Activated effector memory CD4-positive, alpha-beta T cell treated with Interleukin-2 at 50 U/mL for 16 hours (primary cell): ENCODE measurements at places on chromosomes 1 and 21.

- DNase-seq, result no peak
Measured at GRCh38 chr21:35375115-35375514, 326.0 kb upstream of the RUNX1 start.

GRCh38 chr1:157968508-157968907 lies 24.9 kb upstream of the KIRREL1 start:
- no peak for DNase-seq

DNA sequence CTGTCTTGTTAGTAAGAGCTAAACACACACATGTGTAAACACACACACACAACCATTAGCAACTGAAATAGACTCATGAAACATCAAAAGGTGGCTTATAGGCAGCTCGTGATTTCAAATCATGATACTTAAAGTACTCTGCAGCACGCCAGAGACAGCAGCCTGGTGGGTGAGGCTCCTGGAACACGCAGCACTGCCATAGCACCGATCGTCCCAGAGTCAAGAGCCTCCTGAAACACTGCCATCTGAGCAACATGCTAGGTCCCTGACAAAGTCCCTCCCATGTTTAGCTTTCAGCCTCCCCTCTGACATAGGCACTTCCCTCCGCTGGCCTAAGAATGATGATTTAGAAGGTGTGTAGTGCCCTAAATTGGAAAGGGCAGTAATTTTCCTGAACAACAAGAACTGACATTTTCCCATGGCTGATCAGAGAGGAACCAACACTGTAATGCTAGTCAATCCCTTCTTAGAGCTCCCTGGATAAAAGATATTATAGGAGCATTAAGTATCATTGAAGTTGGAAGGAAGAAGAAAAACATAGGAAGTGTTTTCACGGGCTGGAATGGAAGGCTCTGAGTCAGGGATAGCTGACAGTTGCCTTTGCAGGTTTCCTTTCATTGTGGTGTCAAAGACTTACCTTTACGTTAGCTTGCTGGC lies 14.1 kb upstream of the DPT start:
- DNase-seq, result no peak

DNA sequence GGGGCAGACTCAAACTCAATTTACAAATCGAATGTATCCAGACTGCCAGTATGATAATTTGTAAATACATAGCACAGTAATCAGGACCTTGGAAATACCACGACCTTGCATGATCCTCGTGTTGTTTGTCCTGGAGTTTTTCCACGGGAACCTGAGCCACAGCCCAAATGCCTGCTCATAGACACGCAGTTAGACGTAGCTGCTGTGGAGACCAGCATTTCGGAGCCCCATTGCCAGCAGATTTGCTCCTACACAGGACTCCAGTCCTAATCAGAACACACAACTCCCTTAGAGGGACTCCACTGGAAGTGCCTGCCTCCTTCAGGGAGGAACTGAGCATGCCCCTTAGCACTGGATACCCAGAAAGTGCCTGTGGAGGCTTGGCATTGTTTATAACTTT lies 163.2 kb downstream of the GALNT2 start:
- DNase-seq, result no peak

DNA sequence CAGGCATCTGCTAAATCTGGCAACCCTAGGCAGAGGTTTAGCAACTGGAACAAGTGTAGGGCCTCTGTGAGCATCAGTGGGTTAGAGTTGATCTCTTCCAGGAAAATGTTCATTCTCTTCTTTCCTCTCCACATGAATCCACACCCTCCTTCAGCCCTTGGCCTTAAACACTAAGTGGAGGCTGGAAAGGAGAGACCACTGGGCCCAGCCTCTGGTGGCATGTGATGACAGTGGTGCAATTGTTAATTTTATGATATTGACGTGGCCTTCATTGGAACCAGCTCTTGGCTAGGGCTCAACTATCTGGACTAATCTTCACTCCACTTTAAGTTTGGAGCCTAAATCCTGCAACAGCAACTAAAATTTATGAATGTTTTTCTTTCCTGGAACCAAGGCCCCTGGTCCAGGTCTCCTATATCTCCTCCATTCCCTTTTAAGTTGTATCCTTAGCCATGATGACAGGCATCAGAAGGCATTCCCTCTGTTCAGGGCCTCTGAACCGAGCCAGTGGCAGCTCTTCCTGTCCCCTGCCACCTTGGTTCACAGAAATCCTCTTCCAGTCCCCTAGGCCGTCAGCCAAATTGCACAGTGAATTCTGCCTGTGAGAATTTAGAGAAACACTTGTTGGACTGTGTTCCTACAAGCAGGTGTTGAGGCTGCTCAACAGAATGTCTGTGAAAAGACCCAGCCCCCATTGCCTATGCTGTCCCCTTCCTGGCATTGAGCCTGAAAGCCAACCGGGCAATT lies 132.2 kb downstream of the PSMG1 start:
- no peak for DNase-seq

DNA sequence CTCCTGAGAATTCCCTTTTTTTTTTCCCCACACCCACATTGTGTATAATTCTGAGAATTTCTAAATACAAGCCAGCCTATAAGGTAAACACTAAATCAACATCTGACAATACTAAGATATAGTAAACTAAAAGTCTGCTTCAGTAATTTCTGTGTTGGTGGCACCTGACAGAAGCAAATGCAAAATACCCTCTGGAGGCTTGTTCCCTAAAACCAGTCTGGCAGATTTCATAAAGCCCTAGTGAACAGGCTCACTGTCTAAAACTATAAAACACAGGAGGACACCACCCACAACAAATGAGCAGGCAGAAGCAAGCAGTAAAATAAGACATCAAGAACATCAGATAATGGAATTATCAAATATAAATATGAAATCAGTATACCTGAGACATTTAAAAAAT lies 11.5 kb downstream of the TRIM33 start:
- DNase-seq, result no peak

DNA sequence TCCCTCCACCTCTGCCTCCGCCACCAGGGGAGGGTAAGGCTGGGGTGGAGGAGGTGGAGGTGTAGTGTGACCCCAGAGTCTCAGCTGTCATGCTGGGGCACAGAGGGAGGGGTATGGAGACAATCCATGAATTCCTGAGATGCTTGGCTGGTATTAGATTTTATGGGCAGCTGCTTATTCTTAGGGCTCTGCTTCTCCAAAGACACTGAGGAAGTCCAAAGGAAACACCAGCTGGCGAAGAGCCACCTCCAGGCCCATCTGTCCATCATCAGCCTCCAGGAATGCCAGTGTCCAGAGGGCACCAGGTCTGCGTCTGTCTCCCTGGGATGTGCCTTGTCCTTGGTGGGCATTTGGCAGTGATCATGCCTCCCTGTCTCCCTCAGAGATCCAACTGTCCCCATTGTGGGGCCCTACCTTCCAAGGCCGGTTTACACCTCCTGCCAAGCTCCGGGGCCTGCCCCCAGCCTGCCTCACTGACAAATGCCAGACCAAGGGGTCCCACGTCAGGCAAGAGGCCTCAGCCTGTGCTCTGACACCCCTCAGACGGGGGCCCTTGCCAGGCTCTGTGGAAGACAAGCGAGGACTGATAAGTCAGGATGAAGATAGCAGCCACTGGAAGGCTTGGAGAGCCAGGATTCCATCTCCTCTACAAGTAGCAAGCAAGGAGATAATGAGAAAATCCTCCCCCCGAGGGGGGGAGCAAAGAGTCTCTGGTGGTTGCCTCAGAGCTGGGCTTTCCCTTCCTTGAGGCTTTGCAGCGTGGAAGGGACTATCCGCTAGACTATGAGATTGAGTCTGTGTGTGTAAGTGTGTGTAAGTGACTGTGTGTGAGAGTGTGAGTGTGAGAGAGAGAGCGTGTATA lies 1.6 kb downstream of the TNNI1 start:
- no peak for DNase-seq

DNA sequence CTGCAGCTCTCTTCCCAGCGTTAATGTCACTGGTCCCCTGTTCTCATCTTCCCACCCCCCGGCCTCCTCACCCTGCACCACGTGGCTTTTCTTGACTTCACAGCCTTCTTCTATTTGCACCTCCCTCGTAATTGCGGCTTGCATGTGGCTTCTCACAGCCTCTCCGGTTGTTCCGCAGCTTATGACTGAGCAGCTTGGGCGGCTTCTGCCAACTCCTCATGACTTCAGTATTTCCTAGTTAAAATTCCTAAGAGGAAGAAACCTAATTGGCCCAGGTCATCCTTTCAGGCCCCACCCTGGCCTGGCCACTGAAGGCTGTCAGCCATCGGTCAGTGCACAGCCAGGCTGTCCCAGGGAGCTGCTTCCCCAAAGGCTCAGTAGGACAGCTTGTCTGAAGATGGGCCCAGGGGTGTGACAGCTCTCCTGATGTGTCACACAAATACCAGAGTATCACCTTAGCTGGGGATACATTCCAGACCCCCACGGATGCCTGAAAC lies 8.6 kb upstream of the RERE start:
- no peak for DNase-seq
